Ovary (tissue), 10 donors: ENCODE measurements at places on chromosomes 3 and 15. TPM values are rescaled to one million over a fixed set of nuclear protein-coding genes. Genes with fewer than 3 reads are reported as not detected.

DNA sequence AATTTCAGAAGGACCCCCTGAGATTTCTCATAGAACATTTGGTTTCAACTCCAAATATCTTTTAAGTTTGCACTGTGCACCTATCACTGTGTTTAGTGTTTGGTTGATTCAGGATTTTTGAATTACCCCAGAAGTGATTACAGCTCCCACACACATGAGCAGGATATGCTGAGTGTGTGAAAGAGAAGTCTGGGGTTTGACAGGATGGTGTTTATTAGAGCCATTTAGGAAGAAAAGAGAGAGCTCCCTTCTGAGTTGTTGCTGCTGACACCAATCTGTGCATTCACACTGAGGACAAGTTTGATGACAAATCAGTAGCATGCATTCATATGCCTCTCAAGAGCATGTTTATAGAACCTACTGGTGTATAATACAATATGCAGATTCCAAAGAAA is 118.1 kb downstream of the RPL22L1 start:
- DNase-seq, result no peak

DNA sequence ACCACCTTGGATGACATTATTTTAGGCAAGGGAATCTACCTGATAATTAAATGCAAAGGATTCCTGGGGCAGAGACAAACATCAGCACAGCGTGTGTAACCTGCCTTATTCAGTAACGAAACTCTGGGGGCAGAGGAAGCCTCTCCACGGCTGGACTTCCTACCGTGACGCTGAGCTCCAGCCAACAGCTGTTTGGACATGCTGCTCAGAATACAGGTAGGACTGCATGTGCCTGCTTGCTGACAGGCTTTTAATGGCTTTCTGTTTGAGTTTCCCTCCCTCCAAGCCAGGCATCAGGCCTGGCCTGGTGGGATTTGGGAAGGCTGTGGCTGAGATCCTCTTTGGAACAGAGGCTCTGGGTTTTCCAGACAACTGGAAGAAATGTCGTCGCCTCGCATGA is 150.6 kb downstream of the ADAMTS17 start:
- DNase-seq, result no peak

Gene MYH15
- polyA plus RNA-seq, result 0.05 TPM

DNA sequence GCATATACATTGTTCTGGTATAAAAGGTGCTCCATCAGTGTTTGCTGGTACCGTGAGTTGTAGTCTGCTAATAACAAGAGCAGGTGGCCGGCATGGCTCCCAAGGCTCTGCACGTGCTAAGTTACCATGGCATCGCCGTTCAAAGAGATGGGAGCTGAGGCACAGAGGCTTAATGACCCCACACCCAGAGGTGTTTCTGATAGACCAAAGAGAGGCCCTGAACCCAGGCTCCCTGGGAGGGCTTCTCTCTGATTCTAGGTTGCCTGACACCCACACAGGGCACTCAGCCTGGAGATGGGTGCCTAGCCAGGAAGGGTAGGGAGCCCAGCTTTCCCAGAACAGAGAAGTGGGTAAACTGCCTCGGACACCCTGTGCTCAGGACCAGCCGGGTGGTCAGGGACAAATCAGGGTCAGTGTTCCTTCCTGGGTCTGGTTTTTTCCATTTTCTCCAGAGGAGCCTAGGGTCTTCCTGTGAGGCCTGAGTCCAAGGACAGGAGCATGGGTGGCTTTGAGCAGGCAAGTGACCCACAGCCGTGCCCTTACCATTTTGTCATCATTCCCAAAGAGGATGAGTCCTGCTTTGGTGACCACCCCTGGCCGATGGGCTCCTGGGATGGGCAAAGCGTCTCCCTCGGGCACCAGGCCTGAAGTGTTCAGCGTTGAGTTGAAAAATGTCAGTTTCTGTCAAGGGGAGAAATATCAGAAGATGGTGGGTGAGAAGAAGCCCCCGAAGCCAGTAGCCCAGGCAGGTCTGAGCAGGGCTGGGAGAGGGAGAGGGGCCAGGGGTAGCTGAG is 27.3 kb downstream of the ALDH1L1 start:
- no peak for DNase-seq

DNA sequence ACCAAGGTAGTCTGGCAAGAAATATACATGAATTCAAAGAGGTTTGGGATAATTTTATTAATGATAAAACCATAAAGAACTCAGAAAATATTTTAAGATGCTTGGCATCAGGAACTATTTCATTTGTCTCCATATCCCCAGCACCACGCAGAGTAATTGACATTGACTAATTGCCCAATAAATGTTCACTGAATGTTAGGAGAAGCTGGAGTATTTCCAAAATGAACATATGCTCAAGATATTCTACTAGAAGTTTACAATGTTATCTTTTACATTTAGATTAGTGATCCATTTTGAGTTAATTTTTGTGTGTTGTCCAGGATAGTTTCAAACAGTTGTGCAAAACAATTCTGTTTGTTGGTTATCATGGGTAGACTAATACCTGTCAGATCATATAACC is 298.8 kb upstream of the CTDSPL start:
- no peak for DNase-seq

- no peak for DNase-seq
Observed at GRCh38 chr3:115549071-115549470, 74.2 kb upstream of the GAP43 start.

Gene AADACL2
- 0.30 TPM for polyA plus RNA-seq

GRCh38 chr3:160953686-160954085 is 151.5 kb downstream of the B3GALNT1 start:
- no peak for DNase-seq

DNA sequence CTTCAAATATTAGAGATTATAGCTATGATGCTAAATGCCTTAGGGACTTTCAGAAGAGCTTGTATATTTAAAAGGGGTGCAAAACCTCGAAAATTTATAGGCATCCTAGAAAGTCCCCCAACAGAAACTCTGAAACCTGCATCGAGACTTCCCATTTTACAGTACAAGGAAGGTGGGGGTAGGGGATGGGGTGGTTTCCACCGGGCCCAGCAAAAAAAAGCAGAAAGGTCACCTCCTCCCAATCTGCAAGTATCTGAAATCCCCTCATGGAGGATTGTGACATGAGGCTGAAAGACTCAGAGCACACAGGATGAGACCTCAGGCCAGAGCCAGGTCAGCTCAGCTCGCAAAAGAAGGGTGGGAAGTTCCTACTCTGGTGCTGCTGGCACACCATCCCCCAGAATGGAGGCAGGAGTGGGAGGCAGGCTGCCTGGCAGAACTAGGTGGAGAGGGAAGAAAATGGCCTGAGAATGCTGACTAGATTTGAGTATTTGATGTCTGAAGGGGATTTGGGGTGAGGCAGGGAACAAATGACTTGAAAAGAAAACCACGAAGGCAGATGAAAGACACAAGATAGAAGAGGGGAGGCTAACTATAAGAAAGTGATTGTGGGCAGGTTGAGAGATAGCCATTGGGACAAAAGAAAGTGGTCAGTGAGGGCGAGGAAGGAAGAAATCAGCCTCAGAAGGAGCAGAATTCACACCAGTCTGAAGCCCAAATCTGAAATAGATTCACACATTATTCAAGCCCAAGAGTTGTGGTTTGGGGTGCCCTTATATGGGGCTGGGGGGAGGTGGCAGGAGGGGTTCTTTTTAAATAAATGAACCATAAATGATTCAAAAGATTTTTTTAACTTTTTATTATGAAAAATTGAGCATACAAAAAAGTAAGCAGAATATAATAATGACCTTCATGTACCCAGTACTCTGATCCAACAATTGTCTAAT is 22.5 kb upstream of the TSC22D2 start:
- DNase-seq, result no peak

Gene RARB
- polyA plus RNA-seq, result 7.4 TPM

DNA sequence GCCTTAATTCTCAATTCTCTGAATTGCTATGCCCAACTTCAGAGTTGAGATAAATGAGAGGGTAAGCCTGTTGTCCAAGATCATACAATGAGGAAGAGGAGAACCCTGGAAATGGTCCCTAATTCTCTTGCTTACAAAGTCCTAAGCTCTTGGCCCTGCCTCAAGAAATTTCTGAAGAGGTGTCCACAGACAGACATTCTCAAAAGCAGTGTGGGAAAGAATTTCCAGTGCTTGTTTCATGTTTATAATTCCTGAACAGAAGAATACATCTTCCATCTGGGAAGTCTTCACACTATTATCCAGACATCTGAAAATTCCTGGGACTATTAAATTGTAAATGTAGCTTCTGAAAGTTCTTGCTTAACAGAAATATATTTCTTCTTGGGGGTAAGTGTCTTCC is 166.8 kb upstream of the LRTM1 start:
- DNase-seq, result no peak

- no peak for DNase-seq
Observed at GRCh38 chr3:177730814-177731213, 533.5 kb upstream of the TBL1XR1 start.

DNA sequence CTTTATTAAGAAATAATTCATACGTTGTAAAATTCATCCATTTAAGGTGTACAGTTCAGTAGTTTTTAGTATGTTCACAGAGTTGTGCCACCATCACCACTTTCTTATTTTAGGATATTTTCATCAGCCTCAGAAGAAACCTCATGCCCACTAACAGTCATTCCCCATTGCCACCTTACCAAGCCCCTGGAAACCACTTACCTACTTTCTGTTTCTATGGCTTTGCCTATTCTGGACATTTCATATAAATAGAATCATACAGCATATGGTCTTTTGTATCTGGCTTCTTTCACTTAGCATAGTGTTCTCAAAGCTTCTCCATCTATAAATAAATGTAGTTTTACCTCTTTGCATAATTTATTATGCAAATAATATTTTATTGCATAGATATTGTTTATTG is 6.6 kb downstream of the FETUB start:
- DNase-seq, result no peak

DNA sequence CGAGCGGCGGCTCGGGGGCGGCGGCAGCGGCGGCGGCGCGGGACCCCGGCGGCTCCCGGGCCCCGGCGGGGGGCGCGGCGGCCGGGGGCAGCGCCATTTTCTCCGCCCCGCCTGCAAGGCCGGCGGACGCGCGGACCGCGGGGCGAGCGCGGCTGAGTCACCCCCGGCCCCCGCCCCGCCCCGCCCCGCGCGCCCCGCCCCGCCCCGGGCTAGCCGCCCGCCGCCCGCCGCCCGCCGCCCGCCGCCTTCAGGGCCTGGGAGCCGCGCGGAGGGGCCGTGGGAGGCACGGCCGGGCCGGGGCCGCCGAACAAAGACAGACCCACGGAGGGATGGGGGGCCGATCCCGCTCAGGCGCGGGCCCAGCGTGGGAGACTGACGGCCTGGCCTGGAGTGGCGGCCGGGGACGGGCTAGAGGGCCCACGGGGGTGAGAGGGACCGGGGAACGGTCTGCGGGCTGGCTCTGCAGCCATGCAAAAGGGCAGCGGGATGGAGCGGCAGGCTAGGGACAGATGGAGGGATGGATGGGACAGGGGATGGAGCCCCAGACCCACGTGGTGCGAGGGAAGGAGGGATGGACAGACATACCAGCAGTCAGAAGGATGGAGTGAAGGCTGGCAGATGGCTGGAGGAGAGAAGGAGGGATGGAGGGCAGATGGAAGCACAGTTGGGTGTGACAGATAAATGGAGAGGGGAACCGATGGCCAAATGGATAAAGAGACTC is at the start of gene EIF4E3:
Gene EIF4E3, minus strand, starts transcription at position 132 of the 721 bp plus-strand sequence. Its CDS starts 35 bp downstream, at position 97.
- DNase-seq, result peak; percentile 39

DNA sequence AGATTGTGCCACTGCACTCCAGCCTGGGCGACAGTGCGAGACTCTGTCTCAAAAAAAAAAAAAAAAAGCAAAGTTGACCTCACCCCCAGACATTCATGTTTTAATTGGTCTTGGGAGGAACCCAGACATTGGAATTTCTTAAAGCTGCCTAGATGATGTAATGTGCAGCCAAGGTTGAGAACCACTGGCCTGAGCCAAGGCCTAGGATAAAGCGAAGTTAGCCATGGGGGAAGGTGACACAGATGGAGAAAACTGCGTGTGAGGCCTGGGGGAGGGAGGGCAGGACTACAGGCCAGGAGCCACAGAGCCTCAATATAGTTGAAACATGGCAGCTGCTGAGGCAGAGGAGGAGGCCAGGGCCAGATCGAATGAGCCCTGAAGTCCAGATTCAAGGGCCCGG is 21.0 kb downstream of the GLB1 start:
- DNase-seq, result no peak

DNA sequence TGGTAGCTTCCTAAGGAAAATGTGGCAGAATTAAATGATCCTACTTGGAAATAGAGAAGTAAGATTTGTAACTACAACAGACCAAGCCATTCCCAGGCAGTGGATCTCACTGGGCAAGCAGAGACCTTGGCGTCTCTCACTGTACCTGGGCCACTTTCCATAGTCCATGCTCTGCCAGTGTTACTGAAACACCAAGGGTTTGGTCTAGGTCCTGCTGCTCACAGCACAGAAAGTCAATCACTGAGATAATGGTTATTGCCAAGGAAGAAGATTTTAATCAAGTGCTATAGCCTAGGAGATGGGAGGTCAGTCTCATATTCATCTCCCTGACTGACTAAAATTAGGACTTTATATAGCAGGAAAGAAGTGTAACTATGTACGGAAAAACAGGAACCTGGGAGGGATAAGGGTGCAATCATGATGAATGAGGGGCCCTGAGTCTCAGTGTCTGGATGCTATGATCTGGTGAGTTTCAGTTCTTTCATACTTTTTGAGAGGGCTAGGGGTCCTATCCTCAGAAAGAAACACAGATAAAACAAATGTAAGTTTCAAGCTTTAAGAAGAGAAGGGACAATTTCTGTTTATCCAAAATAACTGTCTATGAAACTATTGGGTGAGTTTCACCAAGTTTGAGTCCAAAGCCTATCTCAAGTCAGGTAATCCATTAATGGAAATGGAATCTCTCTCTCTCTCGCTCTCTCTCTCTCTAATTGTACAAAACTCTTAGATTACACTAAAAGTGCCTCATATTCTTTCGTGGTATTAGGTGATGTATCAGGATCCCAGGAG is 20.6 kb downstream of the GPR15 start:
- DNase-seq, result no peak
